ENCODE measurements at places on chromosomes 1 and 21. TPM values are rescaled to one million over a fixed set of nuclear protein-coding genes. Genes with fewer than 3 reads are reported as not detected.

Gene FCGR3A
- not detected for total RNA-seq

Gene FDPS
- total RNA-seq, result 235 TPM

Gene OR2T33
- not detected for total RNA-seq

- no peaks in the 10 kb centered on the region for H3K36me3 ChIP-seq
- H3K27me3 ChIP-seq, result no peaks in the 10 kb centered on the region
- H3K27ac ChIP-seq, result no peak overlapping the region
- no peaks in the 10 kb centered on the region for H3K4me1 ChIP-seq
Observed at GRCh38 chr1:87733386-87733785, 404.7 kb downstream of the LMO4 start.

GRCh38 chr1:33898406-33898805 lies 34.5 kb downstream of the HMGB4 start:
- H3K4me1 ChIP-seq, result no peaks in the 10 kb centered on the region
- DNase-seq, result no peak
- H3K36me3 ChIP-seq, result no peaks in the 10 kb centered on the region
- no peaks in the 10 kb centered on the region for H3K27me3 ChIP-seq

DNA sequence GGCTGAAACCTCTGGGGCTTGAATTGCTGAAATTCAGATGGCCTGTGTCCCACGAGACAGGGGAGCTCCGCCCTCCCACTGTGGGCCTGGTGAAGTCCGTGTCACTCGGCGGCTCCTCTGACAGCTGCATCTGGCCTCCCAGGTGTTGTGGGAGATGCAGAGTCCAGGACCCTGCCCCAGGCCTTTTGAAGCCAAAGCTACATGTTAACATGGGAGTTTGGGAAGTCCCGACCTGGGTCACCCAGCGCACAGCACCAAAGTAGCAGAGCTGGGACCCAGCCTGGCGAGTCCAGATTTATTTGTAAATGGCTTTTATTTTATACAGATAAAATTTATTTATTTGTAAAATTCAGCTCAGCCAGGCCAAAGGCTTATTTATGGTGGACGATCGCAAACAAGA lies 28.9 kb downstream of the SLC37A1 start:
- DNase-seq, result no peak
- no peaks in the 10 kb centered on the region for H3K4me1 ChIP-seq
- H3K36me3 ChIP-seq, result no peaks in the 10 kb centered on the region
- no peaks in the 10 kb centered on the region for H3K27me3 ChIP-seq

Data from Caco-2 (cell line).